ENCODE measurements at places on chromosomes 16 and 17. TPM values are rescaled to one million over a fixed set of nuclear protein-coding genes. Genes with fewer than 3 reads are reported as not detected.

GRCh38 chr17:27485716-27486495 lies 29.7 kb downstream of the KSR1 start:
- no peak for DNase-seq

TAC4 gene
- total RNA-seq = not detected

- no peak for DNase-seq
Observed at GRCh38 chr17:44589316-44590071, 32.2 kb downstream of the FZD2 start.

- no peak for DNase-seq
Observed at GRCh38 chr16:65339062-65339461, 217.2 kb upstream of the CDH11 start.

DNA sequence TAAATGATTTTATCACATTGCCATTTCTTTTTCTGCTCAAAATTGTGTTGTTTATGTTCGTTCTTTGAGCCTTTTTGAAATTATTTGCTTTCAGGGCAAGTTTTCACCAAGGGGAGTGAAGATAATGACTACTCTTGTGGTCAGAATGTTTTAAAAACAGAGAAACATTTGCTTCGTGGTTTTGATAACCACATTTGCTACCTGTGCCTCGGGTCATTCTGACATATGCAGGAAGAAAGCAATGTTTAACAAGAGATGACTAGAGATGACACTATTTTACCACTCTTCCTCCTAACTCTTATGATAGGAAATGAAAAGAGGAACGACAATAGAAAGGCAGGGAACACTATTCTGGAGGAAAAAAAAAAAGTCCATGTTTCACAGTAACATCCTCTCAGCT lies 1496.5 kb upstream of the GOT2 start:
- DNase-seq = peak; percentile 38

ACSM5 gene
- total RNA-seq = not detected

DNA sequence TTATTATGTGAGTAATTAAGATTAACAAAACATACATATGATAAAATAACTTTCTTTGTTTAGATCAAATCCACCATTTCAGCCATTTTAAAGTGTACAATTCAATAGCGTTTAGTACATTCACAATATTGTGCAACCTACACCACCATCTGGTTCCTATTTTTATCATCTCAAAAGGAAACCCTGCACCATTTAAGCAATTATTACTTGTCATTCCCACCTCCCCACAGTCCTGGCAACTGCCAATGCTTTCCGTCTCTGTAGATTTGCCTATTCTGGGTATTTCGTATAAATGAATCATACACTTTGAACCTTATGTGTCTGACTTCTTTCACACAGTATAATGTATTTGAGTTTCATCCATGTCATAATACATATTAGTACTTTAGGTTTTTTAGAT lies 162.5 kb upstream of the CNTNAP4 start:
- no peak for DNase-seq

DNA sequence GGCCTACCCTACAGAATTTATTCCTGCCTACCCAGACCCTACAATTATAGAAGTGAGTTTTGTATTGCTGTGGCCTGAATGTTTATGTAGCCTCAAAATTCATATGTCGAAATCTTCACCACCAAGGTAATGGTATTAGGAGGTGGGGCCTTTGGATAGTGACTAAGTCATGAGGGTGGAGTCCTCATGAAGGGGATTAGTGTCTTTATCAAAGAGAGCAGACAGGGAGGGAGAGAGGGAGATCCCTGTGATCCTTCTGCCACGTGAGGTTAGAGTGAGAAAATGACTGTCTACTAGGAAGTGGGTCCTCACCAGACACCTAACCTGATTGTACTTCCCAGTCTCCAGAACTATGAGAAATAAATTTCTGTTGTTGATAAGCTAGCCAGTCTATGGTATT lies 981 bp upstream of the DUXB start:
- DNase-seq = peak; percentile 4

- peak; percentile 74 for DNase-seq
Observed at GRCh38 chr17:42067371-42068091, 17.1 kb upstream of the C17orf113 start.

- DNase-seq = no peak
Observed at GRCh38 chr17:41442739-41443138, 2.0 kb upstream of the KRT38 start.

HLF gene
- total RNA-seq = 0.24 TPM

PIGL gene
- total RNA-seq = 9.4 TPM
